H1 (cell line): ENCODE measurements at places on chromosomes 2 and 18.

- DNase-seq = peak; percentile 61
These were observed 32.3 kb downstream of the CYP26B1 start for GRCh38 chr2:72115110-72116080.

- DNase-seq = no peak
These were observed 39.1 kb upstream of the DTNB start for GRCh38 chr2:25712455-25712854.

- DNase-seq = no peak
These were observed 14.0 kb downstream of the RAMP1 start for GRCh38 chr2:237873421-237873831.

DNA sequence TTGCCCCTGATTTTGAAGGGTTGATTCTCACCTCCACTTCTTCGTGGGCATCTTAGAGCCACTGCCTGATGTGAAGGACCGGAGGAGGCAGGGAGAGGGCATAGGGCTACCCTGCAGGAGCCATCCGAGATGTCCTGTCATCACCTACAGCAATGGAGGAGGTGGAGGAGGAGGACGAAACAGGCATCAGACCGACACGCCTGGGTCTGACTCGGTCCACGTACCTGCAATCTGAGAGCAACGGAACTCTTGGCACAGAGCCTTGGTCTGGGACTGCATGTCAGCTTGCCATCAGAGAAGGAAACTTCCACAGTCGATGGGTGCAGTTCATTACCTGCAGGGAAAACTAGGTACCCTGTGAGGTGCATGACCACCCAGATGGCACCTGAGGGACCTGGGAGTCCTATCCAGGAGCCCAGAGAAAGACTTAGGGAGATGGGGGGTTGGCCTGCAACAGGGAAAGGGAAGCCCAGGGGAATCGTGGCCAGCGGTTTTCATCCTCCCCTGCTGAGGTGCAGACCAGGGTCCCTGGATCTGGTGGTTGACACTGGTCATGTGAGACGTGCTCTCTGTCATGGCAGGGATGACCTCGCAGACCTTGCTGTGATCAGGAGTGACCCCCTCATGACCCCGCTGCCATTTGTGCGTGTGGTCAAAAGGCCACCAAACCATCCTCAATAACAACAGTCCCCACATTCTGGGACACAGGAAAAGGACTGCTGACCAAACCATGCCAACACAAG, 190.8 kb downstream of the SEPTIN10 start:
- no peak for DNase-seq

DNA sequence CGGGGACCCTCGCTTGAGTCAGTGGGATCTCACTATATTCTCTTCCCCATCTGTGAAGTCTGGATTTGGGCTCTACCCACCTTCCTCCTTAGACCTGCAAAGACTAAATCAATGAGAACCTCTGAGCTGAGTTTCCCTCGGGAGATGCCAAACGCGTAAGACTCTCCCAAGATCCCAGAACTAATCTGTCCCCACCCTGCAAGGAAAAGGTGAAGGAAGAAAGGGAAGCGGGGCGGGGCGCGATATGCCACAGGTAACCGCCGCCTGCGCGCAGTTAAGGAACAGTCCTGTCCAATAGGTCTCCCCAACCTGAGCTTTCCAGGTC, 780 bp downstream of the SRD5A2 start:
- no peak for DNase-seq

- no peak for DNase-seq
These were observed 296 bp downstream of the TTC21B start for GRCh38 chr2:165953306-165953654.

DNA sequence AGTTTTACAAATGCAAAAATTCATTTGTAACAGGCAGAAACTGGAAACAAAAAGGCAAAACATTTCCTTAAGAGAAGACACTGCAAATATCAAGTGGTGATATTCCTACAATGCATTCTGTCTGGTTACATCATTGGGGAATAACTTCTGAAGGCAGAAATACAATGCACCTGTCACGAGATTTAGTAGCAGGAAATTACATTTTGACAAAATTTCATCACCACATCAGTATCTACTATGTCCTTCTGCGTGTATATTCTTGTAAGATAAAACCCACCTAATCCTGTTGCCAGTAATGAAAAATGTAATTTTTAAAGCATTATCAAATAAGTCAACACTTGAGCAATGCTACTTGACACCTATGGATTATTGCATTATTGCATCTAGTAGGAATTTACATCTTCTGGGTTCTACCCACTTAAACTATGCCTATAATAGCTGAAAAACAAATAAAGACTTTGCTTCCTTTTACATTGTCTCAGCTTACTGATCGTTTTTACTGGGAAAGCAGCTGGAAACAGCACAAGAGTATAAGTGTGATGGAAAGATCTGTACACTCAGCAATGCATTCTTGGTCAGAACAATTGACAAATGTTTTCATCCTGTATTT, 59.5 kb downstream of the IRS1 start:
- DNase-seq = no peak

DNA sequence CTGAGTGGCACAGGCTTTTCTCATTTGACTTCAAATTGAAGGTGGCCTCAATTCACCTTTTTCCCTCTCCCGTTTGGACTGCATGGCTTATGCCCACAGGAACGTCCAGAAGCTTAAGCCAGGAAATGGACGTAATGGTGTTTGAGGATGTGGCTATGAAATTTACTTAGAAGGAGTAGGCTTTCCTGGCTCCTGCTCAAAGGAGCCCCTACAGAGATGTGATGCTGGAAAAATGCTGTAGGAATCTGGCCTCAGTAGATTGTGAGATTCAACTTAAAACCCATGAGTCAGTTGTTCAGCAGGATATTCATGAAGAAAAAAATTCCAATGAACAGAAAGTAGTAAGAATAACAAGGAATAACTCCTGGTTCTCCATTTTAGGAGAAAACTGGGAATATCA, 129.0 kb downstream of the ICOS start:
- no peak for DNase-seq

DNA sequence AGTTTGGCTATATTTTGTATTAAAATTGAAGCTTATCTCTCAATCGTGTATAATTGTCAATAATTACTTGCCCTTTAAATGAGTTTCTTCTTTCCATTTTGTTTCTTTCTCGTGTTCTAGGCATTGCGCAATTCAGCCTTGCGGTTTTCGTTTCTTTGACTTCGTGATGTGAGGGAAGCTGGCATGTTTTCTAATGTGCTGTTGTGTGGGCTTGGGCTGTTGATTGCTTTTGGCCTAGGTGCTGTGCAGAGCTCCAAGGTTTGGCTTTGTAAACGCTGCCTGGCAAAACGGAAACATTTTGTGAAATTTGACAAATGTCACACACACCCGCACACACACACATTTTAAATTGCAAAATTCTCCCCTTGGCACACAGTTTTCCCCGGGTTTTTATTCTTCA, 242.6 kb upstream of the TCF4 start:
- DNase-seq = no peak

GRCh38 chr18:31267823-31268481, 50.0 kb upstream of the DSG1 start:
- DNase-seq = no peak

DNA sequence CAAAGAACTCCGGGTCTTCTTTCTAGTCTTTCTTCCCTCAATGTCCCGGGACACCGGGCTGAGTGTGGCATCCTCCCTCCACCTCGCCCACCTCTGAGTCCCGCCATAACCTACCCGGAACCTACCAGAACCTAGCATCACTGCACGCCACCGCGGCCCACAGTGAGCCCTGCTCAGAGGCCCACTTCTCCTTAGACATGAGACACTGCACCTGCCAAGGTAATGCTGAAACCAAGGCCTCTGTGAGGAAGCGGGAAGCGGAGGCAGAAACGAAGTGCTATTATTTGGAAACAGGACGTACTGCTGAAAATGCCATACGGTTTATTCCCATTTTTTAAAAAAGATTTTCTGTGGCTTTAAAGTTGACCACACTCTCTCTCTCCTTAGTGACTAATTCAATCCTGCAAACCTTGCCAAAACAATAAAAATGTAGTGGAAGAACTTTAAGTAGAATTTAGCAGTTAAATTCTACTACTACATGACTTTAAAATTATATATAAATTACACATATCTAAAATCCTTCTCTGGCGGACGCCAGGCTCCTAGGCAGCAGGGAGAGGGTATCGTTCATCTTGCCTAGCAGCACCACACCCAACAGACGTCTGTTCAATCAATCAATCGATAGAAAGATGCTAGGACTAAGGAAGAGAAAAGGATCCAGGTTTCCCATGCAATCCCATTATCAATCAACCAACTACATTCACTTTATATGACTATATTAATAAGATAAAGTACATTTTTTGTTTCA, 82.0 kb downstream of the ZNF516 start:
- DNase-seq = no peak

GRCh38 chr2:176508984-176509740, 239.9 kb downstream of the MTX2 start:
- DNase-seq = no peak

GRCh38 chr18:42508683-42509296, 553.8 kb downstream of the PIK3C3 start:
- no peak for DNase-seq

DNA sequence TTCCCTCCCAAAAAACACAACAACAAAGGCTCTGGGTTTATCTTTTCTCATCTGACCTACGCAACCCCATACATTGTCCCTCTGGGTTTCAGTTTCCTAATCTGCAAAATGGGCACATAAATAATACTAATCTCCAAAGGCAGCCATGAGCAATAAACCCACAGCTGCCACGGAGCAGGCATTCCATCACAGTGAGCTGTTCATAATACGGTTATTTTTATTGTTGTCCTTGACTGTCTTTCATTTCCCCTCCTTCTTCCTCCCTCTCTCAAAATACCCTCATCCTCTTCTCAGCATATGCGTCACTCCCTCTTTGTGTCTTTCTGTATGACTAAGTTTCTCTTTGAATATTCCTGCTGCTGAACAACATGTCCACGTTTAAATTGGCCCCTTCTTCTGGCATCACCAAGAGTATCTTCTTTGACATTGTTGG, 129.8 kb upstream of the CAB39 start:
- DNase-seq = no peak

- peak; percentile 86 for DNase-seq
These were observed 178.1 kb upstream of the CYP26B1 start for GRCh38 chr2:72325592-72326422.

GRCh38 chr2:63506320-63506719, 82.0 kb downstream of the WDPCP start:
- DNase-seq = no peak
